ENCODE measurements at places on chromosomes 16 and 17.

- DNase-seq: no peak
Measured at GRCh38 chr17:59601130-59601529, 18.6 kb upstream of the CLTC start.

- no peak for DNase-seq
Measured at GRCh38 chr16:89489898-89490438, 393 bp downstream of the ANKRD11 start.

- DNase-seq: no peak
Measured at GRCh38 chr16:66325717-66326376, 40.6 kb upstream of the CDH5 start.

DNA sequence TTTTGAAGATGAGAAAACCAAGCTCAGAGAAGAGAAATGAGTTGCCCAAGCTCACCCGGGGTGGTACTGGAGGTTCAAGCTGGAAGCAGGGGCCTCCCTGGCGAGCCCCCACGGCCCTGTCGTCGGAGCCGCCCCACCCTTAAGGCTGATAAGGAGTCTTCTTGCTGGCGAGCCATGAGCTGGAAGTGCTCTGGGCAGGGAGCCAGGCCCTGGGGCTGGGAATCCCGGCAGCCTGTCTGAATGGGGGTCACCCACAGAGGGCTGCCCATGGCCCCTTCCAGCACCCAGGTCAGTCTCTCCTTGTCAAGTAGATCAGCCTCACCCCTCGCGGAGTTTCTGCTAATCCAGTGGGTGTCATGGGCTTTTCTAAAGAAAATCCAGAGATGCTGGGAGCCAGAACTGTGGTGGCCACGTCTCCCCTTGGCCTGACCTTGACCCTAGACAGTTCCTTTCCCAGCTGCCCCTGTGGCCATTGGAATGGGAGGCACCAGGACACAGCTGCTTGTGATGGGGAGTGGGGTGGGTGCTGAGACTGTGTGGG, 1.2 kb upstream of the P2RX1 start:
- no peak for DNase-seq

DNA sequence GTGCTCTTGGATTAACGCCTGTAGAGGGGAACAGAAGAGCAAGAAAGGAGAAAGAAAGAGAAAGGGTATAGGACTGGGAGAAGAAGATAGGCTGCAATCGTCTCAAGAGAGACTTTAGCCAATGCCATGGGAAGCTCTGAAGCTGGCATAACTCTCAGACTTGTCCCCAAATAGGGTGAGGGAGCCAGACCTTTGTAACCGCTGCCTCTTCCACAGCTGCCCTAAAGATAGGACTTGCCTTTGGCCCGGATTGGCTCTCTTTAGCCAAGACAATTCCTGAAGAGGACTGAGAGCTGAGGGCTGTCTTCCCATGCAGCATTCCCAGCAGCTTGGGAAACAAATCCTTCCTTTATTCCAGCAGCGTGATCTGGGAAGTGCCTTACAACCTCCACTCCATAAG, 20.8 kb upstream of the MMD start:
- DNase-seq: no peak

GRCh38 chr16:85603203-85603755, 9.8 kb upstream of the GSE1 start:
- DNase-seq: no peak

- DNase-seq: no peak
Measured at GRCh38 chr17:45129940-45130680, 2.2 kb downstream of the PLCD3 start.

DNA sequence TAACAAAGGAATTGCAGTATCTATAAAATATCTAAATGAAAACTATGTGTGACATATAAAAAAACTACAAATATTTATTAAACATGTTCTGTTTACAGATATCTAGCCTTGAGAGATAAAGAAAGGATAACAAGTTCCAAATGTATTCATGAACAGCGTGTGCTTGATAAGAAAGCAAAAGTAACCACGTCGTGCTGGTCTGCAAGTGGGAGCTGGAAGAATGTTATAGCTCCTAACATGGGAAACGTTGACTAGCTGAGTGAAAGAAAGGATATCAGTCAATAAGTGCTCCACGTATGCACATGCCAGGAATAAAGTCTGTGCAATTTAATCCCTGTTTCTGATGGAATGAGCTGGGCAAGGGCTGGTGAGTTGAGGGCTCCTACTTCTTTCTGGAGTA, 71.2 kb upstream of the CDYL2 start:
- no peak for DNase-seq
